Left cardiac atrium (tissue), 4 donors: ENCODE measurements at places on chromosomes 11 and 22. TPM values are rescaled to one million over a fixed set of nuclear protein-coding genes. Genes with fewer than 3 reads are reported as not detected.

DNA sequence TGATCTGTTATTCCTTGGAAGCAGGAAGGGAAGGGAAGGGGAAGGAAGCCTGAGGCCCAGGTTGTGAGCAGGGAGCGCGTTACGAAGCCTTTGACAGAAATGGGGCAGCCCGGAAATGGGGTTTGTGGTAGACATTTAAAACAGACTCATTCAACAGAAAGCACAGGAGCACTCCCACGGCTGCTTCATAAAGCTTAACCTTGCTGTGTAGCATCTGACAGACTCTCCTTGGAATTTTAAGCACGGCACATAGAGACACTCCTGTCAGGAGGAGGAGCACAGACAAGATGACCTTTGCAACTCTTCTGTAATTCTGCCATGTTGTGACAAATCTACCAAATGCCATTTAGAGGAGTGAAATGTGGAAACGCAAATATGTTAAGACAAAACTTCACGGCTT is 131.6 kb downstream of the FBXO7 start:
- DNase-seq, result no peak

DNA sequence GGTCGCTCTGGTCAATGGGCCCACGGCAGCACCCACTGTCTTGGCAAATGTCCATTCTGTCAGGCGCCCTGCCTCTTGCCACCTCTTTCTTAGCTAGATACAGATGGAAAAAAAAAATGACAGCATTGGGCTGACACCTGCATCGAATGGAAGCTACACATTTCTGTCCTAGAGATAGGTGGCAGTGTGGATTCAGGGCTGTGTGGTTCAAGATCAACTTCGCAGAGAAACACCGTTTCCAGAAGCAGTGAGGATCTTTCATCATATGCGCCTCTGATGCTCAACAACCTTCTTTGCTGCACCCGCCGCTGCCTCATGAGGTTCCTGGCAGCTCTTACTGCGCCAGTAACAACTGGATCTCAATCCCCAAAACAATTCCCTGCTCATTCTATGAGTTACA is 236.3 kb downstream of the KIRREL3 start:
- no peak for DNase-seq

- DNase-seq, result no peak
Measured at GRCh38 chr22:45473626-45474237, 29.0 kb upstream of the FBLN1 start.

GRCh38 chr11:15849257-15849656 is 507.1 kb downstream of the SOX6 start:
- no peak for DNase-seq

MUC5AC gene
- not detected for total RNA-seq

PGA5 gene
- 0.58 TPM for total RNA-seq

DNA sequence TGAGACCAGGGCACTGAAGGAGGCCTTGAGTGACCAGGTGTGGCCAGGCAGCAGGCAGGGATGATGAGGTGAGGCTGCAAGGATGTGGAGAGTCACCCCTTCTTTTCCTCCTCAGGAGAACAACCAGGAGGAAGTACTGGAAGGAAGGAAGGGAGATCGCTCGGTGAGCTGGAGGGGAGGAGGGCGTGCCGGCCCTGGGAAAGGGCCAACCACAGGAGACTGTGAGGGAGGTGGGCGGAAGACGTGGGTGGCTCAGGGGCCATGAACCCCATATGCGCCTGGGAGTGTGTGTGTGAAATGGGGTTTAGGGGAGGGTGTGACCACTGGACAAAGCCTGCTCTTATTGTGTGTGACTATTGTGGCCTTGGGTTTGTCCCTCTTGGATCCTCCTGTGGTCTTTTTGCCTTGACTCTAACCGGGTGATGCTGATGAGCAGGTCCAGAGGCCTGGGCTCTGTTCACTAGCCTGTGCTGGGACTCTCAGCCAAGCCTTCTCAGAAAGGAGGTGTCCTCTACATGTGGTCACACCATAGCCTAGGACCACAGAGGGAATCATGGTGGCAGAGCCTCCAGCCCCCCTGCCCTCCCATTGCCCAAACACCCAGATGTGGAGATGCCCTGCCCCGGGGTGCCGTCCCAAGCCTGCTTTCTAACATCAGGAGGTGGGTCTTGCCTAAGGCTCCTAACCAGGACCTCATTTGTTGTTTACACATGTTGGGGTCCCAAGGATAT is 41.3 kb upstream of the TUB start:
- no peak for DNase-seq
